ENCODE measurements at places on chromosomes 12 and 14. TPM values are rescaled to one million over a fixed set of nuclear protein-coding genes. Genes with fewer than 3 reads are reported as not detected.

The GDF3 gene
- total RNA-seq, result not detected

The TGFB3 gene
- total RNA-seq, result 11.6 TPM

The KTN1 gene
- total RNA-seq, result 199 TPM

The BBOF1 gene
- 3.2 TPM for total RNA-seq

The EML5 gene
- 0.63 TPM for total RNA-seq

The RAD51B gene
- 14.8 TPM for total RNA-seq

The KRT73 gene
- total RNA-seq, result not detected

The SUOX gene
- 2.2 TPM for total RNA-seq

The MANSC4 gene
- not detected for total RNA-seq

GRCh38 chr12:27237790-27238771 is 6.0 kb upstream of the STK38L start:
- H3K4me1 ChIP-seq, result no peaks in the 10 kb centered on the region
- no peak overlapping the region for H3K4me3 ChIP-seq
- H3K27me3 ChIP-seq, result no peaks in the 10 kb centered on the region
- H3K27ac ChIP-seq, result no peak overlapping the region

- peaks cover 19% of the 10 kb centered on the region for H3K4me1 ChIP-seq
- no peak overlapping the region for H3K27ac ChIP-seq
- H3K27me3 ChIP-seq, result no peaks in the 10 kb centered on the region
These were observed 30.1 kb upstream of the CERS5 start for GRCh38 chr12:50197297-50197727.

DNA sequence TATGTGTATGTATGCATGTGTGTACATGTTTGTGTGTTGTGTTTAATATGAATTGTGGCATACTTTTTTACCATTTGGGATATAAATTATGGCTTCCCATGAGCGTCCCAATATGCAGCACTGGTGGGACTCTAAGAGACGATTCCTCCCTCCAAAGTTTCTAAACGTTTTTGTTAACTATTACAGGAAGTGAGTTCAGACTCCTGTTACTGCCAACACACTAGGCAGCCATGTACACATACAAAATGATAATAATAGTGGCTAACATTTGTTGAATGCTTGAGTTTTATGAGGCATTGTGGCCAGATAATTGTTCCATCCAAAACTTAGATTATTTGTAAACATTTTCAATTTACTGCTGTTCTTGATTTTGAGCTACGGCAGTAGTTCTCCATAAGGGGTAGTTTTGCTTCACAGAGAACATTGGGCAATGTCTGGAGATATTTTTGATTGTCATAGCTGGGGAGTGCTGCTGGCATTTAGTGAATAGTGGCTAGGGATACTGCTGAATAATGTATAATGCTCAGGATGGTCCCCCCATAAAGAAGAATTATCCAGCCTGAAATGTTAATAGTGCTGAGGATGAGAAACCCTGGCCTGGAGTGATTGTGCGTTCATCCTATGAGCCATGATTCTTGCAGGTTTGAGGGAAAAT is 45.1 kb downstream of the ARID2 start:
- peaks cover 57% of the 10 kb centered on the region for H3K4me1 ChIP-seq
- H3K27ac ChIP-seq, result peak overlapping the region; percentile 14
- no peak for DNase-seq
- no peak overlapping the region for H3K4me3 ChIP-seq
- H3K27me3 ChIP-seq, result no peaks in the 10 kb centered on the region
- peaks cover 1% of the 10 kb centered on the region for H3K36me3 ChIP-seq

GRCh38 chr12:26017484-26018211 is 59.2 kb downstream of the RASSF8 start:
- peak; percentile 79 for DNase-seq
- H3K27ac ChIP-seq, result no peak overlapping the region

- H3K4me3 ChIP-seq, result no peak overlapping the region
- no peak for DNase-seq
- no peak overlapping the region for H3K27ac ChIP-seq
- no peaks in the 10 kb centered on the region for H3K36me3 ChIP-seq
These were observed 249.8 kb upstream of the SFSWAP start for GRCh38 chr12:131461096-131461495.

DNA sequence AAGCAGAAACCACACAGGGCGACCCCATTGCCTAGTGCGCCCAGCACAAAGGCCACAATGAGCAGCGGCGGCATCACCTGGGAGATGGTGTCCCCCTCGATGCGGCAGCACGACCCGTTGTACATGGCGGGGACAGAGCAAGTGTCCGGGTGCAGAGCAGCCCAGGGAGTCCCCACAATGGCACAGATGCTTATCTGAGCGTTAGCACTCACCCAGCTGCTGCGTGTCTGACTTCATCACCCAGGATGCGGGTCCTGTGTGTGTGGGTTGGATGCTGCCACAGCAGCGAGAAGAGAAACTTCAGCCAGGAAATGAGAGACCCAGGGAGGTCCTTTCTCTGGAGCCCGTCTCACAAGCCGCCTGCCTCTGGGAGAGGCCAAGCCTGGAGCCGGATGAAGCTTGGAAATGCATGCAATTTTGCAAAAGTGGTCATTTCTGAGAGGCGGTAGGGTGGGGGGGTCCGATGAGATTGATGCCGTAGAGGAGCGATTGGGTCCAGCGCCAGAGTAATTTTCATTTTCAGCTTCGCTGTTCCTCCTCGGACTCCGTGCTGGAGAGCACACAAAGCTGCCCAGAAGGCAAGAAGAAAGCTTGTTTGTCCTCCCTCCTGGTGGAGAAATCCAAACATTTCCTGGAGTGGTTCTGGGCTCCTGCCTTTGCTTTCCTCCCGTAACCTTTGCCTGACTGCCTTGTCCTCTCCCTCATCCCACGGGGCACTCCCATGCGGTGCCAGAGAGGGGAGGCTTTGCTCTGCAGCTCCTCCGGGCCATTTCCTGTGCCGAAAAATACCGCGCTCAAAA is at the start of gene HCAR1:
Gene HCAR1, minus strand, starts transcription at position 630 of the 800 bp plus-strand sequence. Its CDS starts 505 bp downstream, at position 125.
- no peaks in the 10 kb centered on the region for H3K36me3 ChIP-seq
- DNase-seq, result peak; percentile 48
- H3K4me3 ChIP-seq, result peak within 1 kb of the TSS; percentile 47

GRCh38 chr12:45315462-45315861 is 99.6 kb downstream of the ANO6 start:
- H3K27ac ChIP-seq, result no peak overlapping the region
- no peaks in the 10 kb centered on the region for H3K36me3 ChIP-seq
- H3K4me1 ChIP-seq, result no peaks in the 10 kb centered on the region

DNA sequence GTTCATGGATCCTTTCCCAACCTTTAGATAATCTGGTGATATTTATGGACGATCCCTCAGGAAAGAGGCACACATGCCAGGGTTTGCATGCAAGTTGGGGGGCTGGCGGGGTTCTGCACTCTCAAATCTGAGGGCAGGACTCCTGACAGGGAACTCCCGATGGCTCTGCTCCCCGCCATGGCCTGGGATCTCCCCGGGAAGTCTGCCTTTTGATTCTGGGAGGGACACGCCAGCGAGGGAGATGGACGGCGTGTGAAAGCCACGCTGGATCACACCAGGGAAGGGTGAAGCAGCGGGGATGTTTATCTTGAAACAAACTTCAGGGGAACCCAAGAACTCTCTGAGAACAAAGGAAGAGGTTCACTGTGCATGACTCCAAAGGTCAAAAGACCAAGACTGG is 43.6 kb downstream of the LGMN start:
- H3K4me1 ChIP-seq, result no peaks in the 10 kb centered on the region
- no peaks in the 10 kb centered on the region for H3K27me3 ChIP-seq
- no peaks in the 10 kb centered on the region for H3K36me3 ChIP-seq
- DNase-seq, result no peak
- no peak overlapping the region for H3K27ac ChIP-seq

DNA sequence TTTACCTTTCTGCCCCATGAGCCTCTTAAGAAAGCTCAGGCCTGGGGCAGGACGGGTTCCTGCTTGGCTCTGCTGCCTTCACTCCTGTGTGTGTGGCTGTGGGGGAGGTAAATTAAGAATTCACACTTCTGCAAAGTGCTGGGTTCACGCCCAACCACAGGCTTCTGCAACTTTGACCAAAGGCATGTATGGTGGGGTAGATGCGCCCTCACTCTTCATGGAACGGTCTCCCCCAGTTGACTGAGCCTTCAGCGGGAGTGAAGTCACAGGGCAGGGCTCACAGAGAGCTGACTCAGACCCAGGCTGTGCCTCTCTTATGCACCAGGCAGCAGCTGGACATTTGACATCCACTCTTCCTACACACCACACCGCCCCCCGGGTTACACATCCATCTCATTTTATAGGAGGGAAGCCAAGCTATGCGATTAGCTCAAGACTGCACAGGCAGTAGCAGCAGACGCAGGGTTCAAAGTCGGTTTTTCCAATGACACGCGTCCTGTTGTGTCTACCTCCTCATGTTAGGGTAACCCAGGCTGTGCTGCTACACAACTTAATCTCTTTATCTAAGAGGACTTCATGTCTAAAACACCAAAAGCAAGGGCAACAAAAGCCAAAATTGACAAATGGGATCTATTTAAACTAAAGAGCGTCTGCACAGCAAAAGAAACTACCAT is 15.4 kb upstream of the BCL11B start:
- DNase-seq, result no peak
- no peak overlapping the region for H3K4me3 ChIP-seq
- H3K27ac ChIP-seq, result no peak overlapping the region
- no peaks in the 10 kb centered on the region for H3K27me3 ChIP-seq

DNA sequence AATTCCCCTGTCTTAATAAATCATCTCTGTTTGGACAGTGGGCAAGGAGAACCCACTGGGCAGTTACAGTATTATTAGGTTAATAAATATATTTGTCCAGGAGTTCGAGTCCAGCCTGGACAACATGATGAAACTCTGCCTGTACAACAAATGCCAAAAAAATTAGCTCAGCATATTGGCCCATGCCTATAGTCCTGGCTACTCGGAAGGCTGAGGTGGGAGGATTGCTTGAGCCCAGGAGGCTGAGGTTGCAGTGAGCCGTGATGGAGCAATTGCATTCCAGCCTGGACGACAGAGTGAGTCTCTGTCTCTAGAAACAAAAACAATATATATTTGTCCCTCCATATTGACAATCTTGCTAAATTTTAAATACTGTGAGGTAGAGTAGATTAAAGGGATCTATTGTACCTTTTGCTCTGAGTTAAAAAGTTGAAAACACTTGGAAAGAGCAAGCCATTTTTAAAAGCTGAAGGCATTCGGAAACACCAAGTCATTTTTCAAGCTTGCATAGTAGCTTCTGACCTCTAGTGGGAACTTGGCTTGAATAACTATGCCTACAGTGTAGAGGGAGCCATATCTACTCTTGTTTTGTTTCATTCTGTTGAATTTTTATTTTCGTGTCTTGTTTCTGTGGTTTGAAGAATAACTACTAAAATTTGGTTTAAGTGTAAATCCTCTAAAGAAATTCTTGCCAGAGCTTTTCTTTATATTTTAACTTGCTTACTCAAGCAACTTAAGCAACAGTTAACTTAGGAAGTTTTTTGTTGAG is 14.6 kb upstream of the EEA1 start:
- no peak for DNase-seq
- no peaks in the 10 kb centered on the region for H3K4me1 ChIP-seq
- H3K36me3 ChIP-seq, result no peaks in the 10 kb centered on the region
- no peak overlapping the region for H3K4me3 ChIP-seq

DNA sequence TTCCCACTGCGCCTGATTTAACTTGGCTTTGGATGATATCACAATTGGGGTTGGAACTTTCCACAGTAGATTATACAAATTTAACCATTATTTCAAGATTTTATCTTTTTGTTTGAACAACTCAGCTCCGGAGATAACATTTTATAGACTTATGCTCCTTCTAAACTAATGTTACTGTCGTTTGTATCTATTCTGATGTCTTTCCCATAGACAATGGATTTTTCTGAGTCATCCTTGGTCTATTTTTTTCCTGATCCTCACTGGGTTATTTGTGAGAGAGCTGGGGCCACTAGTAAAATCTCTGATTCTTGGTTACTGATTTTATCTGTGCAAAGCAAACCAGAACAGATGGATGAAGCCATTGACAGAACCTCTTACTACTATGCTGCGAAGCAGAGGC is 175.1 kb downstream of the SLC38A4 start:
- H3K36me3 ChIP-seq, result no peaks in the 10 kb centered on the region
- no peak overlapping the region for H3K4me3 ChIP-seq
- no peaks in the 10 kb centered on the region for H3K4me1 ChIP-seq
- H3K27me3 ChIP-seq, result no peaks in the 10 kb centered on the region

GRCh38 chr12:41496009-41496408 is 307.9 kb downstream of the PDZRN4 start:
- H3K36me3 ChIP-seq, result no peaks in the 10 kb centered on the region
- DNase-seq, result no peak
- no peaks in the 10 kb centered on the region for H3K4me1 ChIP-seq
- H3K27me3 ChIP-seq, result no peaks in the 10 kb centered on the region
- no peak overlapping the region for H3K4me3 ChIP-seq
- H3K27ac ChIP-seq, result no peak overlapping the region

DNA sequence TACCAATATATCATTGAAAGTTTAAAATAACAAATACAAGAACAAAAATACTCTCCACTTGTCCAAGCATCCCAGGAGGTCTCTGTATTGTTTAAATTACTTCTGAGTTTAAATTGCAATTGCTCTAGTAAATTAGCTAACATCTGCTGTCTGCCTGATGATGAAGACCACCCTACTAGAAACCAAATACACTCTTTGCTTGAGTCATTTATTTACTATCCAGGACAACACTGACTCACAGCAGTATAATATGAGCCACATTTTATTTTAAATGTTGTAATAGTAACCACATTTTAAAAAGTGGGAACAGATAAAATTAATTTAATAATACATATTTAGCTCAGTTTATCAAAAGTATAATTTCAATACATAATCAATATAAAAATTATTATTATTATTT is 62.9 kb upstream of the EEA1 start:
- H3K27ac ChIP-seq, result no peak overlapping the region
- H3K4me1 ChIP-seq, result peaks cover 7% of the 10 kb centered on the region
- no peak for DNase-seq

GRCh38 chr12:50074936-50075807 is 10.0 kb upstream of the SMARCD1 start:
- H3K27ac ChIP-seq, result no peak overlapping the region
- H3K4me1 ChIP-seq, result no peaks in the 10 kb centered on the region
- no peaks in the 10 kb centered on the region for H3K27me3 ChIP-seq
- peak; percentile 72 for DNase-seq

DNA sequence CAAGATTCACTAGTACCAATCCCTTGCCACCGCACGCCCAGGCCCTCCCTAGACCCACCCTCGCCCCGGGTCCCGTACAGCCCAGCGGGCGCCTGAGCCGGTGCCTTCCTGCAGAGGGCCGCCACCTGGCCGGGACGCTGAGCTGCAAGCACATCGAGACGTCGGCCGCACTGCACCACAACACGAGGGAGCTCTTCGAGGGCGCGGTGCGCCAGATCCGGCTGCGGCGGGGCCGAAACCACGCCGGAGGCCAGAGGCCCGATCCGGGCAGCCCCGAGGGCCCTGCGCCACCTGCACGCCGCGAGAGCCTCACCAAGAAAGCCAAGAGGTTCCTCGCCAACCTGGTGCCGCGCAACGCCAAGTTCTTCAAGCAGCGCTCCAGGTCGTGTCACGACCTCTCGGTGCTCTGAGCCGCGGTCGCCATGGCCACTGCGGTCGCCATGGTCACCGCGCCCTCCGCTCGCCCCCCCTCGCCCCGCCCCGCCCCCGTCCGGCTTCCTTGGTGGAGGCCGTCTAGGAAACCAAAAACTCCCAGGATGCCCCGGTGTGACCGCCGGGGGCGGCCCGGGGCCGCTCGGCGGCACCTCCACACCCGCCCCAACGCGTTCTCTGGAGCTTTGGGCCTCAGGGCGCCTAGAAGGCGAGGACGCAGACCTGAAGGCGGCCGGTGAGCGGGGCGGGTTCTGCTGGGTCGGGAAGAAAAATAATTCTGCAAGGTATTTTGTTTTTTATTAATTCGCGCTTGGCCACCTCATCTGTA is 3.7 kb downstream of the REM2 start:
- no peaks in the 10 kb centered on the region for H3K27me3 ChIP-seq
- peak overlapping the region; percentile 29 for H3K4me3 ChIP-seq
- peak; percentile 27 for DNase-seq
- no peaks in the 10 kb centered on the region for H3K4me1 ChIP-seq
